ENCODE measurements at places on chromosomes 3 and 15.

DNA sequence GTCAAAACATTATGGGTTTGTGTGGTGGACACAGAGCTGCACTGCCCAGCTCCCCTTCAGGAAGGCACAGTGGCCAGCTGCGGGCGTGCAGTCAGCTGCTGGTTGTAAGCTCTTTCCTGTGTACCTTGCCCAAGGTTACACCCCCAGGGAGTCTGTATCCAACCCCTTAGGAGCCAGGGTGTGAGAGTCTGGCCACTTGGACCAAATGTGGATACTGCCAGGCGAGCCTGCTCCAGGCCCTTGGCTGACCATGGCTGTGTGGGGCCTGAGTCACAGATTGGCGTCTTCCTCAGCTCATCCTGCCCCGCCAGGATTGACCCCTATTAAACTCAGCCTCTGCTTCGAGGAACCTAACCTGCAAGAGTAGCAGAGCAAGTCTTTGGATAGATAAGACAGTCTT is 56.9 kb downstream of the ABHD5 start:
- H3K4me3 ChIP-seq = no peak overlapping the region
- no peak for DNase-seq
- H3K36me3 ChIP-seq = no peaks in the 10 kb centered on the region
- H3K27ac ChIP-seq = peak overlapping the region; percentile 17
- no peaks in the 10 kb centered on the region for H3K27me3 ChIP-seq
- no peaks in the 10 kb centered on the region for H3K4me1 ChIP-seq

GRCh38 chr3:57872606-57873005 is 116.5 kb downstream of the SLMAP start:
- no peak overlapping the region for H3K27ac ChIP-seq
- no peak overlapping the region for H3K4me3 ChIP-seq
- no peaks in the 10 kb centered on the region for H3K27me3 ChIP-seq
- peaks cover 12% of the 10 kb centered on the region for H3K36me3 ChIP-seq

DNA sequence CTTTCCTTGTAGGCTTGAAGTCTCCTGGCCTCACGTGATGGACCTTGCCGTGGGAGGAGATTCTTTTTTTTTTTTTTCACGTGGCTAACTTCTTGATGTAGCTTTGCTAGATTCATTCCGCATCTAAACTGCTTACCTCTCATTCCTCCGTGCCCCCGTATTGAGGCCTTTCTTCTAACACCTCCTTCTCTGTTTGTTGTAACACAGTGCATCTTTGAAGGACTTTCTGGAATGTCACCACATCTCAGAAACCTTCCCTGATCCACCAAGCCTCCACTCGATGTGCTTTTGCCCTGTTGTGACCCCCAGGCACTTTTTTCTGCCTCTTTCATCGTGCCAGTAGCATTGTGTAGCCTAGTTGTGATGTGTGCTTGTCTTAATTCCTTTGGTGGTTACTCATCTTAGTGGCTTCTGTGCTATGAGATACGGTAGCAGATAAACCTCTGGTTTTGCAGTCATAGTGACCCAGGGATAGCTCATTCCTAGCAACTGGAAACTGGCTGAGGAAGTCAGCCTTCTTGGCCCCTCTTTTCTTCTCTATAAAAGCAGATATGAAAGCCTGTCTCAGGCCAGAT is 1.6 kb upstream of the BNC1 start:
- H3K36me3 ChIP-seq = no peaks in the 10 kb centered on the region
- no peak overlapping the region for H3K4me3 ChIP-seq
- H3K4me1 ChIP-seq = peaks cover 10% of the 10 kb centered on the region
- H3K27me3 ChIP-seq = peaks cover 24% of the 10 kb centered on the region
- DNase-seq = no peak

- H3K27me3 ChIP-seq = no peaks in the 10 kb centered on the region
- peaks cover 49% of the 10 kb centered on the region for H3K4me1 ChIP-seq
- H3K27ac ChIP-seq = peak overlapping the region; percentile 45
- no peaks in the 10 kb centered on the region for H3K36me3 ChIP-seq
Observed at GRCh38 chr15:39497016-39497758, 83.7 kb upstream of the THBS1 start.

DNA sequence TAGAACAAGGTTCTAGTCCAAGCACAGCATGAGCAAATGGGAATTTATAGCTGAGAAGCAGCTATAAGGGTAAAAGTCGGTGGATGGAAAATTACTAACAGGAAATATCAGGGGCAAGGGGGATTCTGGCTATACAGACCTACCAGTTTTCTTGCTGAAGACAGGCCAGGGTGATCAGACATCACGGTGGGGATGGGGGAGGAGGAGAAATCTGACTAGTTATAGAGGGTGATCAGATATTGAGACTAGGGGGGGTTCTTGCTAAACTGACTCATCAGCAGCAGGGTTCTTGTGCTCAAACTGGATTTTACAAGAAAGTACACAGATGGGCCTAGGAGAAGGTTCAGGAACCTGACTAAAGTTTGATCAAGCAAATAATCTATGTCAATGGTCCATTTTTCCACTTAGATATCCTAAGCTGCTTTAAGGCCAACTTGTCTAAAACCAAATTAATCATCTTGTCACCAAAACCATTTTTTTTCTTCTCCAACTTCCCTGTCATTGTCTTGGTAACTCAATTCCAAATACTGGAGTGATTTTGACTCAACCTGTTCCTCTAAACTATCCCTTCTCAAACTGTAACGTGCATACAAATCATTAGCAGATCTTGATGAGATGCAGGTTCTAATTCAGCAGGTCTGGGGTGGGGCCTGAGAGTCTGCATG is 4.6 kb downstream of the TMEM212 start:
- H3K27me3 ChIP-seq = no peaks in the 10 kb centered on the region
- no peaks in the 10 kb centered on the region for H3K36me3 ChIP-seq
- no peak overlapping the region for H3K4me3 ChIP-seq
- no peak overlapping the region for H3K27ac ChIP-seq
- peaks cover 26% of the 10 kb centered on the region for H3K4me1 ChIP-seq

DNA sequence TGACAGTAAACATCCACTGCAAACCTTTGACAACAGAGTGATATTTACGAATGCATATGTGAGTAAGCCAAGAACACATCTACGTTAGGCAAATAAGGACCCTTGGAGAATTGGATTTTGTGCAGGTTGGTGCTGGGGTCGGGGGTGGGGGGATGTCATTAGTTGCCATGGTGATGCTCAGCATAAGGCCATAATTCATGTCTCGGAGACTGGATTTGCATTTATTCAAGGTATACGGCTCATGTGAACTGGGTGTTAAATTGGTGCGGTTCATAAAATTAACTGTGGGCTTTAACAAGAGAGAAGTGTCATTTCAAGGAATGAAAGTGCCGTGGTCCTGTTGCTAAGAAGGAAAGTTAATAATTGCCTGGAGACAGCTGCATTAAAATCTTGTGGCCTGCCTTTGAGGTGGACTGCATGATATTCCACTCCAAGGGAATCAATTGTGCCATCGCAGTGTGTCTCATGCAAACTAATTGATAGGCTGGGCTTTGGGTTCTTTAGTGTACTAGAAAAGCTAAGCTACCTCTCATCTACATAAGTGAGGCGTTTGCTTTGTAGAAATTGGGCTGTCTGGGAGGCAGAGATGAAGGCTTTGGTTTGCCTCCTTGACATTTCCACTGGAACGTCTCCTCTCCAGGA is 228.9 kb upstream of the FEZF2 start:
- no peak overlapping the region for H3K27ac ChIP-seq
- DNase-seq = no peak
- H3K27me3 ChIP-seq = no peaks in the 10 kb centered on the region
- no peaks in the 10 kb centered on the region for H3K36me3 ChIP-seq
- no peaks in the 10 kb centered on the region for H3K4me1 ChIP-seq

GRCh38 chr3:185583925-185584324 is 2.2 kb upstream of the SENP2 start:
- peaks cover 25% of the 10 kb centered on the region for H3K4me1 ChIP-seq
- H3K36me3 ChIP-seq = no peaks in the 10 kb centered on the region
- H3K27ac ChIP-seq = no peak overlapping the region
- no peaks in the 10 kb centered on the region for H3K27me3 ChIP-seq
- no peak overlapping the region for H3K4me3 ChIP-seq

- no peak overlapping the region for H3K4me3 ChIP-seq
- no peaks in the 10 kb centered on the region for H3K27me3 ChIP-seq
- H3K36me3 ChIP-seq = no peaks in the 10 kb centered on the region
- H3K27ac ChIP-seq = no peak overlapping the region
- no peaks in the 10 kb centered on the region for H3K4me1 ChIP-seq
Observed at GRCh38 chr3:103791786-103792515, 1357.1 kb downstream of the ZPLD1 start.

- no peak for DNase-seq
- no peak overlapping the region for H3K4me3 ChIP-seq
- no peaks in the 10 kb centered on the region for H3K27me3 ChIP-seq
- no peak overlapping the region for H3K27ac ChIP-seq
- H3K4me1 ChIP-seq = peaks cover 11% of the 10 kb centered on the region
Observed at GRCh38 chr15:99929266-99929665, 196.0 kb upstream of the LYSMD4 start.

DNA sequence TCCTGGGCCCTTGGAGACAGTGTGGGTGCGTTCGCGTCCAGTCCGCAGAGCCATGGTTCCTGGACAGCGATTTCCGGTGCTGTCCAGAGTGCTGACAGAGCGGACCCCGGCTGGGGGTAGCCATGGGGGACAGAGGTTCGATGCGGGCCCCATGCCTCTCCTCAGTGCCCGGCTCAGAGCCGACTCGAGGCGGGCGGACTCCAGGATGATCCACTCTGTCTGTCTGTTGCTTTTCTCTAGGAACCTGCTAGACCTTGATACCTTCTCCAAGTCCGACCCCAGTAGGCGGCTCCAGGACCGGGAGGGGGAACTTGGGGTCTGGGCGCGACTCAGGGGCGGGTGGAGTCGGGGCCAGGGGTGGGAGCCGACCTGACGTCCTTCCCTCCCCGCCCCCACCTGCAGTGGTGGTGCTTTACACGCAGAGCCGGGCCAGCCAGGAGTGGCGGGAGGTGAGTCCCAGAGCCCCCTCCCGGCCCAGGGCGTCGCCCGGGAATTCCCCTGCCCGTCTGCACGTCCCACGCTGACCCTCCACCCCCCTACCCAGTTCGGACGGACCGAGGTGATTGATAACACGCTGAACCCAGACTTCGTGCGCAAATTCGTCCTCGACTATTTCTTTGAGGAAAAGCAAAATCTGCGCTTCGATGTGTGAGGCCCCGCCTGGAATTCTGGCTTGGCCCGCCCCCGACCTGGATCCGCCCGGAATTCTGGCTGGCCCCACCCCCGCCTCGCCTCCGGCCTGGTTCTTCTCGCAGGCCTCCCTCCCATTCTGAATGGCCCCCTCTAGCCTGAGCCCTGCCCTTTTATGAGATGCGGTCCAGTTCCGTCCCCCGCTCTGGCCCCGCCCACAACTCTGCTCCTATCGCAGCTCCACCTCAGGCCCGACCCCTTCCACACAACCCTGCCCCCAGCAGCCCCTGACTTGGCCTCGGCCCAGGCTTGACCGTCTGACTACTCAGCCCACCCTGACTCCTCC is 1.0 kb downstream of the CPNE9 start:
- H3K27me3 ChIP-seq = peaks cover 14% of the 10 kb centered on the region
- H3K36me3 ChIP-seq = peaks cover 7% of the 10 kb centered on the region
- H3K27ac ChIP-seq = no peak overlapping the region
- H3K4me3 ChIP-seq = peak overlapping the region; percentile 1

GRCh38 chr3:110293660-110294059 is 778.0 kb upstream of the NECTIN3 start:
- H3K4me3 ChIP-seq = no peak overlapping the region
- H3K4me1 ChIP-seq = no peaks in the 10 kb centered on the region
- no peak for DNase-seq
- H3K36me3 ChIP-seq = no peaks in the 10 kb centered on the region
- no peak overlapping the region for H3K27ac ChIP-seq

GRCh38 chr3:117510396-117510795 is 800.8 kb downstream of the TUSC7 start:
- H3K4me3 ChIP-seq = no peak overlapping the region
- DNase-seq = no peak
- no peak overlapping the region for H3K27ac ChIP-seq
- no peaks in the 10 kb centered on the region for H3K27me3 ChIP-seq
- no peaks in the 10 kb centered on the region for H3K36me3 ChIP-seq

DNA sequence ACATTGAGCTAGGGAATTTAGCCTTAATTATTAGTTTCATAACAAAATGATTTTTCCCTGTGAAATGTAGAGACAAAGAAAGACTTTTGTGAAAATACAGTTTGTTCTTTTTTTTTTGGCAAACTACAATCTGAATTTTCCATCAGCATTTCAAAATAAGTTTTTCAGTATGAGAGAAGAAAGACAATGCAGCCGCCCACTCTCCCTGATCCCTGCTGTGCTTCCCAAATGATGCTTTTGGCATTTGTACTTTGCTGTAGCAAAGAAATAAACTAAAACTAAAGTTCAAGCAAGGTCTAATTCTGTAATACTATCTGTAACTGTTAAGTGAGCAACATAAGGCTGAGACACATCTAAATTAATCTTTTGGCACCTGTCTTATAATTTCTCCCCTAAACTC is 782.2 kb downstream of the VGLL3 start:
- DNase-seq = no peak
- H3K4me3 ChIP-seq = no peak overlapping the region
- no peaks in the 10 kb centered on the region for H3K27me3 ChIP-seq
- H3K27ac ChIP-seq = no peak overlapping the region
- H3K36me3 ChIP-seq = no peaks in the 10 kb centered on the region
- no peaks in the 10 kb centered on the region for H3K4me1 ChIP-seq

All from heart left ventricle (tissue), 16 donors.